ENCODE measurements at places on chromosomes 7 and 10. TPM values are rescaled to one million over a fixed set of nuclear protein-coding genes. Genes with fewer than 3 reads are reported as not detected.

Gene BAMBI
- polyA plus RNA-seq: 45.1 TPM

Gene EVX1
- 0.07 TPM for polyA plus RNA-seq

Gene SPDYE18
- polyA plus RNA-seq: 0.85 TPM

Gene HECW1
- polyA plus RNA-seq: 9.4 TPM

Gene AGR2
- polyA plus RNA-seq: 60.8 TPM

Gene FRAT2
- polyA plus RNA-seq: 12.0 TPM
